ENCODE measurements at places on chromosomes 1 and 21.
A peak's percentile ranks its signal among the peaks of the same experiment; 100 is the strongest.

GRCh38 chr1:160580221-160580812, 1.0 kb upstream of the CD84 start:
- no peak for DNase-seq

DNA sequence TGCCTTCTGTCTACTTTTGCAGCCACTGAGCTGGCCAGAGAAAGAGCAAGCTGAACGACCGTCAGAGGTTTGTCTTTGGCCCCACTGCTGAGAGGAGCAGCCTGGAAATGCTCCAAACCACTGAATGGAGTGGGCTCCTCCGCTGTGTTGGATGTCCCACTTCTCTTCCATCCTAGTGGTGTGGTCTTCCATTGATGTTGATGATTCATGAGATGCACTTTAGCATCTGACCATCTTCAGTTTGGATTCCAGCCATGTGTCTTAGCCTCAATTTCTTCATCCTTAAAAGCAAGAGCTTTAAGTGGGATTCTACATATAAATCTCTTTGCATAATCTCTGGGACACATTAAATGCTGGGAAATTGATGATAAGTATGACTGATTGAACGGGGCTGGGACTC, 276.9 kb downstream of the SIPA1L2 start:
- no peak for DNase-seq

- DNase-seq: no peak
These were observed 43.7 kb upstream of the KANK4 start for GRCh38 chr1:62362926-62363325.

- peak; percentile 77 for DNase-seq
These were observed 3.0 kb downstream of the TMPRSS3 start for GRCh38 chr21:42392731-42393442.

GRCh38 chr1:116927049-116927798, 17.5 kb downstream of the PTGFRN start:
- DNase-seq: no peak

DNA sequence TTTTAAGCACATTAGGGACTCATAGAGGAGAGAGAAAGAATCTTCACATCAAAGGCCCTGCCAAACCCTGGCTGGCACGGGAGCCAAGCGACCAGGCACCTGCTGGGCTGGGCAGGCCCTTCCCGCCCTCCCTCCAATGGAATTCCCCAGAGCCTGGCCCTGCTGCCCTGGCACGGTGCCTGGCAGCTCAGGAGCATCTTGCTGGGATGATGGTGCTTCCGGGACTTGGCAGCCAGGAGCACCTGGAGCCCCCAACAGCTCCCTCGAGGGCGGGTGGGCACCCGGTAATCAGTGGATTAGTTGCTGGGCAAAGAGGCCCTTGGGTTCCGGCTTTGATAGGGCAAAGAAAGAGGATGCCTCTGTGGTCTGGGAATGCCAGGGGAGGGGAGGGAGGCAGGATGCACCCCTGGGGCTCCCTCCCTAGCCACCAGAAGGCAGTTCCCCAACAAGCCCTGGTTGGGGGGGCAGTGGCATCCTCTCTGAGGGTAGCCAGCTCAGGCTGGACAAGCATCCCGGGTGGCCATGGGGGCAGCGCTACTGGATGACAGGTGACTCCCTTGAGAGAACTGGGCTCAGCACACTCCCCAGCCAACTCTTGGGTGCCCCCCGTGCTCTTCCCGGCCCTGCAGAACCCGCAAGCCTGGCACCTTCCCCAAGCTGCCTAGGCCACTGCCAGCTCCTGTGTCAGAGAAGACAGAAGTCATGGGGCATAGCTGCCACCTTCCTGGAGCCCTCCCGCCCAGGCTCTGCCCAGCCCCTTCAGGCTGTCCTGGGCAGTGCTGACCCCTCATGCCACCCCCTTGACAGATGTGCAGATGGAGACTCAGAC, 26.4 kb downstream of the KRTAP10-1 start:
- DNase-seq: no peak

DNA sequence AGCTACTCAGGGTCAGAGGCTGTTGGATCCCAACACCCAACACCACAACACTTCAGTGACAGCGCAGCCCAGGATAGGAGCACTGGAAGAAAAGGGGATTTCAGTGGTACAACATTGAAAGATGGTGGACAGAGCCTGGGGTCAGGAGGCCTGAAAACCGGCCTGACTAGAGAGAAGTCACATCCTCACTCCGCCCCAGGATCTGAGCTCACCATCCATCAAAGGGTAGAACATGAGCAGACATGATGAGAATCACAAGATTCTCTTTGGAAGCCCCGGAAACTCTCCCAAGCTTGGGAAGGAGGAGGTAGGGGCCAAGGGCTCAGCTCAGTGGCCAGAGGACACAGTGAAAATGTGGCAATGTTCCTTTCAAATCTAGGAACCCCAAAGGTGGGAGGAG, 271.3 kb downstream of the NPHP4 start:
- DNase-seq: no peak

GRCh38 chr1:228464487-228464983, 22.6 kb upstream of the RNF187 start:
- peak; percentile 74 for DNase-seq

DNA sequence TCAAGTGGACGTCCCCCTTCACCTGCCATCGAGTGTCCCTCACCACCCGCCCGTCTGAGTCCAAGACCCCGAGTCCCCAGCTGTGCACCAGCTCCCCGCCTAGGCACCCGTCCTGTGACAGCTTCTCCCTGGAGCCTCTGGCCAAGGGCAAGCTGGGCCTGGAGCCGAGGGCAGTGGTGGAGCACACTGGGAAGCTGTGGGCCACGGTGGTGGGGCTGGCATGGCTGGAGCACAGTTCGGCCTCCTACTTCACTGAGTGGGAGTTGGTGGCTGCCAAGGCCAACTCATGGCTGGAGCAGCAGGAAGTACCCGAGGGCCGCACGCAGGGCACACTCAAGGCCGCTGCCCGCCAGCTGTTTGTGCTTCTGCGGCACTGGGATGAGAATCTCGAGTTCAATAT, 63.2 kb downstream of the VWA5B1 start:
- no peak for DNase-seq

GRCh38 chr1:185016880-185017279, 28.5 kb upstream of the RNF2 start:
- no peak for DNase-seq

GRCh38 chr1:44262414-44262813, 49.1 kb downstream of the DMAP1 start:
- no peak for DNase-seq

- no peak for DNase-seq
These were observed 165.8 kb downstream of the GIPC2 start for GRCh38 chr1:78211483-78212092.

DNA sequence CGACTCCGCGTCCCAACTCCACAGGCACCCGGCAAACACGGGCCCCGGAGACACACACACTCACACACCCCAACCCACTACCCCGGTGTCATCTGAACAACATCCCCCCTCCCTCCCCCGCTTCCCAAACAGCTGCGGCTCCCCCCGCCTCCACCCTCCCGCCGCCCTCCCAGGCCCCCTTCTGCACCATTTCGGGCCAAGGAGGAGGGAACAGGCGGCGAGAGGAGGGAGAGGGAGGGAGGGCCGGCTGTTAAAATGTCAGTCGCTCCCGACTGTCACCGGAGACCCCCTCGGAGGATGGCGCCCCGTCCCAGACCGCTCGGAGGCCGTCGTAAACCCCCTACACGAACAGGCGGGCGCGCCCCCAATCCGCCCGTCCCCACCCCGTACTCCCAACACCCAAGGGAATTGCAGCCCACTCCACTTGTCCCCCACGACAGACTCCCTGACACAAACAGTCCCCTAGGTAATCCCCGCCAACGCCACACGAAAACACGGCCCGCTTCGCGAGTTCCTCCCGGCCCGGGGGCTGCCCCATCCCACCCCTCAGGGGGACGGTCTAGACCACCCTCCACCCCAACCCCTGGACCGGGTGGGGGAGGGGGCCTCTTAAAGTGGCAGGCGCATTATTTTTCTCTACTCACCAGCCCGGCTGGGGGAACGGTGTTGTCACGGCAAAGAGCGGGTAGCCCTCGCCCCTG, 583 bp downstream of the MEF2D start:
- DNase-seq: no peak

- no peak for DNase-seq
These were observed 4.1 kb upstream of the ARHGEF10L start for GRCh38 chr1:17535300-17535936.

DNA sequence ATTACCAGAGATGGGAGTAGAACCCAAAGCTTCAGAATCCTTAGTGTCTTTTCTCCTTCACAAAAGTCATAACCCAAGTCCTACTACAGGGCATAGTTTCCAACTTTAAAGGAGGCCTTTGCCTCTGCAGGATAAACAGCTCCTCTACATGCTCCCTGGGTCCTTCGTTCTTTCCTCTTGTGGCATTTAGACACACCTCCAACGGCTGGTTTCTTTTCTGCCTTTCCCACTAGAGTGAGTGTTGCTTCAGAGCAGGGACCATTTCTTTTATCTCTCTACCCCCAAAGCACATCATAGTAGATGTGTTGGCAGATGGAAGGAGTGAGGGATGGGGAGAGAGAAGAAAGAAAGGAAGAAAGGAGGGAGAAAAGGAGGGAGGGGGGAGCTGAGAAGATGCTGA, 144.7 kb upstream of the SPATA6 start:
- no peak for DNase-seq

- DNase-seq: no peak
These were observed 140.3 kb downstream of the SLC30A10 start for GRCh38 chr1:219788091-219788490.

- DNase-seq: peak; percentile 2
These were observed 475.4 kb downstream of the PTBP2 start for GRCh38 chr1:97196825-97197516.

GRCh38 chr21:31753949-31754707, 22.2 kb upstream of the SCAF4 start:
- no peak for DNase-seq

DNA sequence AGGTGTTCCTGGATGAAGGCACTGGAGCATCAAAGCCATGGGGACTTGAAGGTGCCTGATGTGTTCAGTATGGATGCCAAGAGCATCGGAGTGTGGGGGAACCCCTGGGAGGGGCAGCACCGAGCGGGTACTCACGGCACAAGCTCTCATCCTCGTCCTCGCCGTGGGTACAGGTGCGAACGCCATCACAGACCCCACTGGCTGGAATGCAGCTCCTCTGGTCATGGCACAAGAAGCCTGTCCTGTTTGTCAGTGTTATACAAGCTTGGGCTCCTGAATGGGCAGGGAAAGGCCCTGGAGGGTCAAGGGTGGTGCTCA, 6.0 kb downstream of the LDLRAD1 start:
- no peak for DNase-seq

DNA sequence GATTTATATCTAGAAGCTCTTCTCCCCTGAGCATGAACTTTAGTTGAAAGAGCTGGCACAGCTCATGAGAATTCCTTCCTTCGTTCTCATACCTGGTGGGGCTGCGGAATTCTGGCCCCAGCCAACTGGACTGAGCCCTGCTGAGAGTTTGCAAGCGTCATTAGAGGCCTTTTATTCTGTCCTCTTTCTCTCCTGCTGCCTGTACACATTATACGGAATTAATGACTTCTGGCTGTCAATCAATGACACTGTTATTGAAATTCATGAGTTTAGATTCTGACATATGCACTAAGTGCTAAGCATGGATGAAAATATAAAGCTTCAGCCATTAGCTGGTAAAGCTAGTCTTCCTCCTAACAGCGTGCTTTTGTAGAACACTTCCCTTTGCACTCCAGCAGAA, 27.5 kb downstream of the KAZN start:
- no peak for DNase-seq

DNA sequence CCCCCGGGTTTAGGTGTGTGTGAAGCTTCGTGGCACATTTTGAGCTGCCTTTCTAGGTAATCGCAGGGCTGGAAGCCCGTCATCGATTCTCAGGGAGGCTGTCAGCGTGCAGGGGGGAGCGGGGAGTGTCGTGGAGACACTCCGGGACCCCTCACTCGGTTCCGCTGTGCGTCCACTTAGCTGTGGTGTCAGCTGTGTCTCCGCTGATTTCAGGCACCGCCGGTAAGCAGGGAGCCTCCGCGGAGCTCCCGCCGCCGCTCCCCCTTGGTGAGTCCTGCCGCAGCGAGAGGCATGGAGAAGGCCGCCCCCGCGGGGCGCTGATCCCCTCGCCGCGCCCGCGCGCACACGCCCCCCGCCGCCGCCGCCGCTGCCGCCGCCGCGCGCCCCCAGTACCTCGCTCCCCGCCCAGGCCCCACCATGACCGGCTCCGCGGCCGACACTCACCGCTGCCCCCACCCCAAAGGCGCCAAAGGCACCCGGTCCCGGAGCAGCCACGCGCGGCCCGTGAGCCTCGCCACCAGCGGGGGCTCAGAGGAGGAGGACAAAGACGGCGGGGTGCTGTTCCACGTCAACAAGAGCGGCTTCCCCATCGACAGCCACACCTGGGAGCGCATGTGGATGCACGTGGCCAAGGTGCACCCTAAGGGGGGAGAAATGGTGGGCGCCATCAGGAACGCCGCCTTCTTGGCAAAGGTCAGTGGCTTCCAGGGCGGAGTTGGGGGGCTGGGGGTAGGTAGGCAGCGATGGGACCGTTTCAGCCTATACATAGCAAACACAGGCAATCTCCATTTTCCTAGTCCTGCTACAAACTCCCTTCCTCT, 995 bp downstream of the VASH2 start:
- peak; percentile 52 for DNase-seq

DNA sequence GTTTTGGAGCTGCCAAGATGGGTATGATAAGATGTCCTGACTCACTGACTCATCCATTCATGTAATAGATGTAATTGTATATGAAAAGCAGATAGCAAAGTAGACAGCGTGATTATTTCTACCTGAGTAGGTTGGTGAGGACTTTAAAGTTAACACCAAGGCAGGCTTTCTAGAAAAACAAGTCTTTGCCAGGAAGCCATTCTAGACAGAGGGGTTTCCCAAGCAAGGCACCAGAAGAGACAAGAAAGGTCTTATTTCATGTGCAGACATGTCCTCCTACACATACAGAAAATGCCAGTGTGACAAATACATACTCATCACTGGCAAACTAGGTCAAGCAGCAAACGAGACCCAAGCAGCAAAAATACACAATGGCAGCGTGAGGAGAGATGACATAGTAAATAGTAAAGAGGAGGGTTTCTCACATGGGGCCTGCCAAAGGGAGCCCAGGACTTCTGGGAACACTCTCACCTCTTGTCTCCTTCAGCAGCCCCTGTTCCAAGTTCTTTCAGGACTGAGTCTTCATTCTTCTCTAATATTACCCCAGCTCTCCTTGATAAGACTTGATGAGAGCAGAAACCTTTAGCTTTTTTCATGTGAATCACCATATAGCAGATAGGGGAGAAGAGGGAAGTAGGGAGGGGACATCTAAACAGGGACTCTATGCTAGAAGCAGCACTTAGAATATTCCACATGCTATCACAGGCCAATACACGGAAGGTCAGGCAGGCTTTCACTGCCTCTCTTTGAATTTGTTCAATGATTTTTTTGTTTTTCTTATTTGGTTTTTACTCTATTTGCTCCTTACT, 114.6 kb upstream of the ATP1B1 start:
- no peak for DNase-seq

DNA sequence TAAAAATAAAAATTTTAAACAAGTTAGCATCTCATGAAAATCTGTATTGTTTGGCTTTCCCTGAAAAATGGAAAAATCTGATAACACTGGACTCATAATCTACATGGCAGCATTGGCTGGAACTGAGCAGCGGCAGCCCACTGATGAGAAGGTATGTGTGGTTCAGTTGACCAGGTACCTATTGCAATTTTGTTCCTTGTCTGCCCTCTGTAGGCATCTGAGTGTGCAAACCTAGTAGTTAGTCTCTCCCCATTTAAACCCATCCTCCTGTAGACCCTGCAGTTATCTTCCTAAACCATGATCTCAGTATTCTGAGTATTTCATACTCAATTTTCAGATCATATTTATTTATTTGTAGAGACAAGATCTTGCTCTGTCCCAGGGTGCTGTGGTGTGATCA, 59.4 kb upstream of the SERBP1 start:
- peak; percentile 54 for DNase-seq

Measured in GM20000 (cell line).